Activated T-helper 1 cell treated with anti-CD3 and anti-CD28 coated beads, Interleukin-12 subunit alpha, Interleukin-12 subunit beta, Interleukin-2, Interleukin-4 antibody, amounts not matched to agents 30 ng/mL and 10 ng/mL and 1 ng/mL, durations not matched to agents 14 hours and 24 hours and 36 hours (primary cell): ENCODE measurements at places on chromosomes 11 and 22. TPM values are rescaled to one million over a fixed set of nuclear protein-coding genes. Genes with fewer than 3 reads are reported as not detected.

DNA sequence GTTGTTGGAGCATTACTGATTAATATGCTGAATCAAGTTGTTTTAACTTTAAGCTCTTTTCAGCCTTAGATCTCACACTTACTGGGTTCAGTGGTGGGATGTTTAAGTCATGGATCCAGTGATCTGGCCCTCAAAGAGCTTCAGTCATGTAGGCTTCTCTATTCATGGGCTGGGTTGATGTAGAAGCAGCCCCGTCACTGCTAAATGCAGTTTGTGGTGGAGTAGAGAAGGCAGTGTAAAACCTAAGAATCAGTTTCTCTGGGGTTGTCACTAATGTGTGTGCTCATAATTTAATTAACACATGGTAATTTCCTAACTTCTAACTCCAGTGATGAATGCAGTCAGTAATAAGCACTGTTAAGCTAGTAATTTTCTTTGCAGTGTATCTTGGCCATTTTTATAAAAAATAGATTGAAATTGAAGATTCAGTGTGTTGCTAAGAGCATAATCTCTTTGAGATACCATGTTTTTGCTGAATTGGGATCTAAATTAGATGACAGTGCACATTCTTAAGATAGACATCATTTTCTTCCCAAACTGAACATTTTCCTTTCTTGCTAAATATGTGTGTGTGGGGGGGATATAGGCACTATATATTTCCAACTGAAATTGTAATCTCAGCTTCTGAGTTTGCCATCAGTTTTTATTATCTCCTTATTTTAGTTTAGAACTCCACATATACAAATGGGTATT is 9.0 kb downstream of the SPCS2 start:
- DNase-seq = no peak

- DNase-seq = no peak
These were observed 51.2 kb upstream of the MYO18B start for GRCh38 chr22:25690798-25691197.

DNA sequence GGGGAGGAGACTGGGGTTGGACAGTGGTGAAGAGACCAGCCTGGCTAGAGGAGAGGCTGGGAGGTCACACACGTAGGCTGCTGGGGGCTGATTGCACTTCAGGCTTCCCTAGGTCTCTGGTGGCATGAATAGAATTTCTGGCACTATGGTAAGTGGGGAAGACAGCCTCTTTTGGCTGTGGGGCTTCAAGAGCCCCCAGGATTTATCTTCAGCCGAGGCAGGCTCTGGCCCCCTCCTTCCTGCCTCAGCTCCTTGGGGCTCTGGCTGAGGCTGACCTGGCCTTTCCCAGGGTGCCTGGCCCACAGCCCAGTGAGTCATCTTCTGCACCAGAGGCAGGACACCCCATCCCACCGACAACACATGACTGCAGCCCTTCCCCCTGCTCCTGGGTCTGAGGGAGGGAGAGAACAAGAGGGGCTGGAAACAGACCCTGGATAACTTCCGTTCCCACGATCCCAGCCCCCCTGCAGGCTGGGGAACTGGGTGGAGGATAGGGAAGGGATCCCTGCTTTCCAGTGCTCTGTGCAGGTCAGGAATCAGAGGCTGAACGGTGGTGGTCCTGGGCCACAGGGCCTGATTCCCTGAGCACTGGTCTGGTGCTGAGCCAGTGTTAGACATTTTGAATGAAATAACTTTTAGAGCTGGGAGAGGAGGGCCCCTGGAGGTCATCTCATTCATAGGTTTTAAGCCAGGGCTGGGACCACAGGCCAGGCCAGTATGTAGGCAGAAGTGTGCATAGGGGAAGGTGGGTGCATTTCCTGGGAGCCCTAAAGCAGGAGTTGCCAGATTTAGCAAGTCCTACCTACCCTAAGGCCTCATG is 26.5 kb downstream of the ARHGEF17 start:
- DNase-seq = no peak

MRGPRX3 gene
- total RNA-seq = not detected in 2 replicates

PHOX2A gene
- total RNA-seq = not detected in 2 replicates

SYNGR1 gene
- not detected in 2 replicates for total RNA-seq

SLC6A5 gene
- total RNA-seq = not detected in 2 replicates
